ENCODE measurements at places on chromosomes 1 and 21.

DNA sequence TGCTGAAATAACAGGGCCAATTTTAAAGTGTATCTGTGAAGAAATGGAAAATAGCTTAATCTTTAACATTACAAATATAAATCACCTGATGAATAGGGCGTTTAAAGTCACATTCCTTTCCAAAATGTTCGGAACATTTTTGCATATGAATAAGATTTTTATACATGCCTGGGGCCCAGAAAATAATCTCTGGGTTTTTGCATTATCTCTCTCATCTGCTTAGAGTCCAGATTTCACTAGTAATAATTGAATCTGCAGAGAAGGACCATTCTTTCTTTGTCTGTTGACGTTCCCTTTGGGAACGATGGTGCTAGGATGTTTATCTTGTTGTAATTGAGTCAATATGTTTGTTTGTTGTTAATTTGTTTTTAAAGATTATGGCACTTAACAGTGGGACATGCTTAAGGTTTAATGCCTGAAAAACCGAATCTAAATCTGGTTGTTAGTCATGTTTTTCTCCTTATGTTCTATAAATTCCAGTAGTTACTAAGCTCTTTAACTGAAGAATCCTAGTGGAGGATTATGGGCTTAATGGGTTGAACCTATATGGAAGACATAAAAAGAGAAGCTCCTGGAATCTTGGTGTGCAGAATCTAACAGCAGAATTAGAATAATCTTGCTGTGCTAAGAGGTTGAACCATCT, 140.6 kb downstream of the VPS13D start:
- DNase-seq = no peak

DNA sequence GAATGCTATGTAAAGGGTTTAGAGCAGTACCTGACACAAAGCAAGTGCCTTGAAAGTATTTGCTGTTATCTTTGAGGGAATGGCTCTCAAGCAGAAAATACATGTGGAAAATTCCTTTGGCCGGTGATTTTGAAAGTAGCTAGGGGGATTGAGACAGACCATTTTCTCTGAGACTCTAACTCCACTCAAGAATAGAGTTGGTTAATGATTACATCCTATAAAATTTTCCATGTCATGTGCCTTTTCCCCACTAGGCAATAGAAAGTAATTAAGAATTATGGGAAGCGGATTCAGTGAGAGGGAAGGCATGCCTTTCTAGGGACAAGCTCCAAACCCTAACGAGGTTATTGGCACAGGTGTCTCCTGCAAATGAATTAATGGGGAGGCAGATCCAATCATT, 276.0 kb downstream of the GPATCH2 start:
- no peak for DNase-seq

GRCh38 chr1:205630241-205630640, 1.6 kb downstream of the ELK4 start:
- peak; percentile 11 for DNase-seq

GRCh38 chr1:72009173-72010093, 272.9 kb downstream of the NEGR1 start:
- DNase-seq = no peak

DNA sequence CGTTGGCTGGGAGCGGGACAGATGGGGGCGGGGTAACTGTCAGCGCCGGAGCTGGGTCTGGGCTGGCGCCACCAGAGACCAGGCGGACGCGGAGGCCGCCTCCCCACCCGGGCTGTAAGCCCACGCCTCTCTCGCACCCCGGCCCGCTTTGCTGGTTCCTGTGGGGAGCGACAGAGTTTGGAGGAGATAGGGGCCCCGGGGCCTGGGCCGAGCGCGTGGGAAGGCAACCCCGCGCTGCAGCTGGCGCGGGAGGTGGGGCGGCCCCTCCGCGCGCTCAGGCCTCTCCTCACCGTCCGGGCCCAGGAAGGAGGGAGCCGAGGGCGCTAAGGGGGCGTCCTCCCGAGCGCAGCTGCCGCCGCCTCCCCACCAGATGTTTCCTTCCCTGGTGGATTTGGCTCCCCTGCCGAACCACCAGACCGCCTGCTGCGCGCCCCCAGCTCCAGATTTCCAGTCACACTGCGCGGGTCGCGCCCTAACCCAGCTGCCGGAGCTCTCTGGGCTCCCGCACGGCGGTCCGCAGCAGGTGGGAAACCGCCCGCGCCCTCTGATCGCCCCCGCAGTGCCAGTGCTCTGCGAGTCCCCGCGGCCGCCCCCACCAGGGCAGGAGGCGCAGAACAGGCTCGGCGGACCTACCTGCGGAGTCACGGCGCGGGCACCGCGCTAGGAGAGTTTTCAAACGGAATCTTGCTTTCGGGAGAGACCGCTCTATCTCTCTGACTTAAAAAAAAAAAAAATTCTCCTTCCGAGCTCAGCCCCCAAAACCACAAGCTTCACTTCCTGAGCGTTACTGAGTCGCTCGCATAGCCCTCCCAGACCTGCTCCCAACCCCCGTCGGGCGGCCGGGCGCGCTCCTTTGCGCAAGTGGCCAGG, 1.1 kb downstream of the GFI1 start:
- peak; percentile 35 for DNase-seq

- peak; percentile 60 for DNase-seq
Measured at GRCh38 chr1:228938537-228938901, 203.2 kb downstream of the RHOU start.

DNA sequence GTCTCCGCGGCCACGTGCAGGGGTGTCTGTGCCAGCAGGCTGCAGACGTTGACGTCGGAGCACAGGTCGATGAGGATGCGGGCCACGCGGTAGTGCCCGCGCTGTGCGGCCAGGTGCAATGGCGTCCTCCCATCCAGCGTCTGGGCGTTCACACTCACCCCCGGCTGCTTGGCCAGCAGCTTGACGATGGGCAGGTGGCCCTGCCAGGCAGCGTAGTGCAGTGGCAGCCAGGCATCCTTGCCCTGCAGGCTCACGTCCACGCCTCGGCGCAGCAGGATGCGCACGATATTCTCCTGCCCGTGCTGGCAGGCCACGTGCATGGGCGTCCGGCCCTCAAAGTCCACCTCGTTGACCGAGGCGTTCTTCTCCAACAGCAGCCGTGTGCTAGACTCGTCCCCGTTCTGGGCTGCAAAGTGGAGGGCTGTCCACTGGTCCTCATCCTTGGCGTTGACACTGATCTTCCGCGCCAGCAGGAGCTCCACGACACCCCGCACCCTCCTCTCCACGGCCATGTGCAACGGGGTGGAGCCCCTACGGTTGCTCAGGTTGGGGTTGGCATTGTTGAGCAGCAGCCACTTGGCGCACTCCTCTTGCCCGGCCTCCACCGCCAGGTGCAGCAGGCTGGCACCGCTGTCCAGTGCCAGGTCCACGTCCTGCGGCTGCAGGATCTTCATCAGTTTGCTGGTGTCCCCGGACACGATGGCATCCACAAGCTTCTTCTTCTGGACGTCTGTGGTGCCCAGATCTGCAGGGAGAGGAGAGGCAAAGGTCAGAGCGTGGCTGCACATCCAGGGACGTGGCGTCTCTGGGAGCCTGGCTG, 25.4 kb downstream of the RIPK4 start:
- no peak for DNase-seq
